ENCODE measurements at places on chromosomes 13 and 19.
A peak's percentile ranks its signal among the peaks of the same experiment; 100 is the strongest.

GRCh38 chr19:56601375-56601774 lies 6.3 kb downstream of the ZNF71 start:
- no peak for DNase-seq

- no peak for DNase-seq
These were observed 30.6 kb downstream of the GAS6 start for GRCh38 chr13:113833111-113833830.

GRCh38 chr13:51397262-51397941 lies 55.4 kb downstream of the INTS6 start:
- no peak for DNase-seq

DNA sequence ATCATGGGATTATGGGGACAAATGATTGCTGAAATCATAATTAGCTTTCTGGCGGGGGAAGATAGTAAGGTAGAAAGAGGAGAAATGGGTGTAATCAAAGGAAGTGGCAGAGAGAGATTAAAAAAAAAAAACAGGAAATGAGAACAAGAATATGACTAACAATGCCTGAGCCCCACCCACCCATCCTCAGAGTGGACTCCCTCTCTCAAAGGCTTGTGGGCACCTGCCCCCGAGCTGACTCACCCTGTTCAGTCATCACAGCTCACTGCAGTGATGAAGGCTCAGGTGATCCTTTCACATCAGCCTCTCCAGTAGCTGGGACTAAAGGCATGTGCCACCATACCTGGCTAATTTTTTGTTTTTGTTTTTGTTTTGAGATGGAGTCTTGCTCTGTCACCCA lies 26.4 kb upstream of the TPT1 start:
- DNase-seq, result peak; percentile 91

- no peak for DNase-seq
These were observed 41.4 kb downstream of the DEDD2 start for GRCh38 chr19:42175952-42176648.

- DNase-seq, result no peak
These were observed 588 bp downstream of the DNASE2 start for GRCh38 chr19:12880551-12881171.

DNA sequence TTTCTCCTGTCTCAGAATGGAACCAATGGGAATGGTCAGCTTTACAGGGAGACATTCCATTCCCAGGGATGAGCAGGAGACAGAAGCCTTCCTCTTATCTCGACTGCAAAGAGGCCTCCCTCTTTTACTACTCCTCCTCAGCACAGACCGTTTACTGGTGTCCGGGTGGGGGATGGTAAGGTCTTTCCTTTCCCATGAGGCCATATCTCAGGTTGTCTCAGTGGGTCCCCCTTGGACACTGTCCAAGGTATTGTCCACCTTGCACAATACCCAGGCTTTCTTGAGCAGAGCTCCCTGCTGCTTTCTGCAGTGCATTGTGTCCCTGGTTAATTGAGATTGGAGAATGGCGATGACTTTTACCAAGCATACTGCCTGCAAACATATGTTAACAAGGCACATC lies 7.5 kb upstream of the ZNF808 start:
- DNase-seq, result no peak

GRCh38 chr13:20131057-20131832 lies 29.6 kb downstream of the GJA3 start:
- no peak for DNase-seq

- peak; percentile 47 for DNase-seq
These were observed 1.7 kb downstream of the TGFBR3L start for GRCh38 chr19:7916103-7916954.

DNA sequence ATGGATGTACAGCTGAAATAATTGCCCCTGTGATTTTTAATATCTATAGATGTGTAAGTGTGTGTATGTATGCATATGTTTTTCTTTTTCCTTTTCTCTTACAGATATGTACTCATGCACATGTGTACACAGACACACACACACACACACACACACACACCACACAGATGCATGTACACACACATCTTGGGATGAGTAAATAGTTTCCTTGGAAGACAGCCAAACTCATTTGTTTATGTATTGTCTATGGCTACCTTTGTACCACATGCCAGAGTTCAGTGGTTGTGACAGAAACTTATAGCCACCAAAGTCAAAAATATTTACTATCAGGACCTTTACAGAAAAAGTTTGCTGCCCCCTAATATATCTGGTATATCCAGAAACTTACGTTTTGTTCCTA lies 192.6 kb downstream of the MAB21L1 start:
- DNase-seq, result no peak

DNA sequence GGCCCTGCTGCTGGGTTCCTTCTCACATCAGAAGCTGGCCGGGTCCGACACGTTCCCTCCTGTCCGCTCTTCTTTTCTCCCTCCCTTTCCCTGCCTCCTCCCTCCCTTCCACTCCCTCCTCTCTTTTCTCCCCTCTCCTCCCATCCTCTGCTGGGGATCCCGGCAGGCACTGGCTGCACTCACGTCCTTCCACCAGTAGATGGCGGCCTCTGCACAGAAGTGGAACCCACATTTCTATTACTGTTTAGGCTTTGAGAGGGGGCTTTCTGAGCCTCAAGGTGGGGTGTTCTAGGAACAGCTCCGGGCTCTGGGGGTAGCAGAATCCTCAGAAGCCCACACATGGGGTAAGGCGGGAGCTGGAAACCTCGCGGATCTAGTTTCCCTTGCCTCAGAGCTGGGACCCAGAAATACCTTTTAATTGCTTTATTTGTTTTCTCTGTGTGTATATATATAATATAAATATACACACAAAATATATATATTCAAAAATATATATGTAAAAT lies 294.2 kb downstream of the ZNF536 start:
- DNase-seq, result no peak

DNA sequence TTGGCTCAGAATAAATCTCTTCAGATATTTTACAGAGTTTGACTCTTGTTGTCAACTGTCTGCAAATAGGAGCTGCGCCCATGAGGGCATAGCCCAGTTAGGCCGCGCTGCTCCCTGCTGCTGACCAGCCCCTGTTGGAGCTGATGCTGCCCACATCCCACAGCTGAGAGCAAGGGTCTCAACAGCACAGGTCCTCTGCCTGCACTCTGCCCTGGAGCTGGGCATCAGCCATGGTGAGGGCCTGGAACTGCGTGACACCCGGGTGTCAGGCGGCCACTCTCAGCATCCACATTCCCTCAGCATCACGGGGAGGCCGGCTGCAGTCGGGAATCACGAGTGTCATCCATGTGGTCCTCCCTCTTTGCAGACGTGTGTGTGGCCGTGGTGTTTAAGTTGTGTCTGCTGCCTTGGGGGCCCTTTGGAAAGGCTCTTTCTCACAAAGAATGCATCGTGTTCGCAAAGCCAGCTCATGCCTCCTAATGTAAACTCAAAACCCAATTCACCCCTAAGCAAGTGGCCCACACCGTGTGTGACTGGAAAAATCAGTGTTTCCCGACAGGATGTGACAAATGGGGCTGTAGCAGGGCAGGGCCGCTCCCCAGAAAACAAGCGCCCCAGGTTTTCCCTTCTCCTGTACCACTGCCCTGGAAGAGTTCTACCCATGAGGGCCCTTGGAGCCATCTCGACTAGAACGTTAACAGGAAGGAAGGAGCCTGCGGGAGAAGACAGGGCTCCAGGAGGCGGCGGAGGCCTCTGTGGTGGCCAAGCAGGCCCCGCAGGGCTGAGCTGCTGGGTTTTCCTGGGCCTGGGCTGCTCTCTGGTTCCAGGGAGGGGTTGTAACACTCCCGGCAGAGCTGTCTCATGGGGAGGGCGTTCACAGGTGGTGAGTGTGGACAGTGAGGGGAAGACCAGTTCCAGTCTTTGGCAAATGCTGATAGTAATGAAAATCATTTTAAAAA lies 20.3 kb downstream of the ATP11A start:
- DNase-seq, result no peak

DNA sequence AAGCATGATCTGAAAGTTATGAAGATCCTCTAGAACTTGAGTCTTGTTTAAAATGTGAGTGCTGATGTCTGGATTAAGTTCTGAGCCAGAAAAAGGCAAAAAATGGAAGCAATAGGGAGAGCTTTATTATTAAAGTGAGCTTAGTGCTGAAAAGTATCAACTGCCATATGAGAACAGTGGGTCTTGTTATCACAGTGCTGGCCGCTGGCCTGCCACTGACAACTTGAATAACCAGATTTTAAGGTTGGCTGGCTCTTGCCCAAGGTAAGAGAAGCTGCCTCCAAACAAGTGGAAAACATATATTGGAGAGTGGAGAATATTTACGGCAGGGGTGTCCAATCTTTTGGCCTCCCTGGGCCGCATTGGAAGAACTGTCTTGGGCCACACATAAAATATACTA lies 33.9 kb downstream of the NUFIP1 start:
- DNase-seq, result no peak

DNA sequence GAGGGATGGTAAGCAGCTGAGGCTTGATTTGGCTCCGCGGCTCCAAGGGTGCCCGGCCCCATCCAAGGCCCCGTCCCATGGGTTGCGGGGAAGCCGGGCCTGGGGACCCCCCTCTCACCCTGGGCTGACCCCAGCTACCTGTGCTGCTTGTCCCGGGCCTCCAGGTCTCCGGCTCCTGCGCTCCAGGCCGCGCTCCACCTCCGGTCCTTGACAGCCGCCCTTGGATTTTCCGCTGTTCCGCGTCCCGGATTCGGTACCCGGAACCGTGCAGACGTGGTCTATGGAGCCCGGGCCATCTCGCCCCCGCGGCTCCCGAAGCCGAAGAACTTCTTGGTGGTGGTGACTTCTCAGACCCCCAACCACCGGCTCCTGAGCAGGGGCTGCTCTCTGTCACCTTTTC lies 48.3 kb upstream of the C1QTNF9B start:
- DNase-seq, result no peak

DNA sequence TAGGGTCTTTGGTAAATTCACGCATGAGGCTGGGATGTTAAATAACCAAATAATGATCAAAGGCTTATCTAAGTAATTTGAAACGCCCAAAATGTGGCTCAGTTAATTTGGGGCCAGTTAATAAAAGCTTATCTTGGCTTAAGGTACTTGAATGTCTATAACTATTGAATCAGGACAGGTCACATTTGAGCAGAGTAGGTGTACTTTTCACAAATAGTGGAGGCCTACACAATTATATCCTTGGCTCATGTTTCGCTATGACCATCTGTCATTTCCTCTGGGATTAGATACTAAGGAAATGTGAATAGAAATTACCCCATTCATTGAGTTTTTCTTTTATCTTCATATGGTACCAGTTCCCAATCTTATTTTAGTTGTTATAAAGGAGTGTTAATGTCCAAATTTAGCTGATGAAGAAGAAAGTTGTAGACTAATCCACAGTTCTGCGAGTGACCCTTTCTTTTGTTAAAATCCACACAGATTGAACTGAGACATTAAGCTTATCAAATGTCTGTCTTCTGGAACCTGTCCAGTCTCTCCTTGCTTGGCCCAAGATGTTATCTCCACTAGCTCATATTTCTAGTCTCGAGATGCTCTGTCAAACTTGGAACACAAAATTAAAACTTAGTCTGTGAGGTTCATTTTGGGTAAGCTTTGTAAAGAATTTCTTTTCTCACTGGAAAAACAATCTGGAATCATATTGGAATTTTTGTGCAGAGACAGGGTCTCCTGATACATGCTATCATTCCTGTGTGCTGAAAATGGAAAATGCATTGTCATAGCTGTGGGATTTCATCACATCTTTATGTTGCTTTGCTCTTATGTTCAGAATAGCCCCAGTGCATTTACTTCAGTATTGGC lies 31.0 kb downstream of the SLAIN1 start:
- DNase-seq, result no peak

DNA sequence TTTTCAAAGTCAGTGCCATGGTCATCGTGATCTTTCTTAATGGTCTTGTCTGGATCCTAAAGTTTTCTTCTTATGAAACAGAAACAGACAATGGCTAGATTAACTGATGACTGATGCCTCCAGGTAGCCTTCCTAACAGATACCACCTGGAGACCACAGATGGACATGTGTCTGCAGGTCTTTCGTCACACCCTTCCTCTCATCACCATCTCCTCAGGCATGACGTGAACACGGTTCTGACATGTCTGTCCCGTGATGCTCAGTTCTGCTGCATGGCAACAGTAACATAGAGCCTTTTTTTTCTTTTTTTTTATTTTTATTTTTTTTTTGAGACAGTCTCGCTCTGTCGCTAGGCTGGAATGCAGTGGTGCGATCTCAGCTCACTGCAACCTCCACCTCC lies 13.1 kb upstream of the LAMP1 start:
- no peak for DNase-seq

GRCh38 chr13:106484537-106485193 lies 50.8 kb downstream of the EFNB2 start:
- DNase-seq, result no peak

DNA sequence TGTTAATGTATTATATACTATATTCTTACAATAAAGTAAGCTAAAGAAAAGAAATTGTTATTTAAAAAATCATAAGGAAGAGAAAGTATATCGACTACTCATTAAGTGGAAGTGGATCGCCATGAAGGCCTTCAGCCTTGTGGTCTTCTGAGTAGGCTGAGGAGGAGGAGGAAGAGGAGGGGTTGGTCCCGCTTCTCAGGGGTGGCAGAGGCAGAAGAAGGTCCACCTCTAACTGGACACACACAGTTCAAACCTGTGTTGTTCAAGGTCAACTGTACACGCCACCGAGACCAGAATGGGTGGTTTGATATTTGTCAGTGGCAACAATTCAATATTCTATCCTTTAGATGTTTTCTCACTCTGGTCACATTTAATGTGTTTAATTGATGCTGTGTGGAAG lies 67.2 kb downstream of the ALOX5AP start:
- peak; percentile 19 for DNase-seq

GRCh38 chr13:34553376-34553775 lies 388.7 kb upstream of the NBEA start:
- no peak for DNase-seq

GRCh38 chr19:6803036-6803404 lies 30.5 kb downstream of the VAV1 start:
- peak; percentile 90 for DNase-seq

DNA sequence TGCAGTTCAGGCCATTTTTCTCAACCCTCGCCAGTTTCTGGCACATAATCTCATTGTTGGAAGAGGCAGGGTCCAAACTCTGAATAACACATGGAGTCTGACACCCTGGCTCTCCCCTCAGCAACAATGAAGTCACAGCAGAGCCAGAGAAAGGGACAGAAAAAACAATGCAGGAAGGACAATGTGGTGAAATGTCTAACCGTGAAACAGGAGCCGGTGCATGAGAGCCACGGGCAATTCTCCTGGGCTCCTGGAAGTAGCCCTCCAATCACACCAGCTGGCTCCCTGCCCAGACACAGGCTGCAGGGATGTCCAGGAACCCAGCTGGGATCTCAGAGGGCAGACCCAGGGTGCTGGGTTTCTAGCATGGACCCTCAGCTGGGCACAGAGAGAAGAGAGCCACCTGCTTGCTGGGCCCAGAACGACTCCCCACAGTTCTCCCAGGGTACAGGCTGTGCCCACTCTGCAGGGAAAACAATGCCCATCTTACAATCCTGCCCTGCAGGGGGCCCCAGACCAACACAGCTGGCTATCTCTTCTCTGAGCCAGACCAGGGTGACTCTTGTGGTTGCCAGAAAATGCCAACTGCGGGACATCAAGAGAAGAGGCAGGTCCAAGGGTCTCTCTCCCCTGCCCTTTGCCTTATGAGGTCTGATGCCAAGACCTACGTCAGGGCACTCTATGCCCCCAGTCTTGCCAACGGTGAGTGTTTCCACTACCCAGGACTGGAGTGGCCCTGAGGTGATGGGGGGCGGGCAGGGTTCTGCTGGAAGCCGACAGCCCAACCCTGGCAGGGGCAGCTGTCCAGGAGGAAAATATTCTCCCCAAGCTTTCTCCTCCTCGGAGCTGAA lies 64.5 kb downstream of the CEBPG start:
- DNase-seq, result peak; percentile 6

- DNase-seq, result no peak
These were observed 290.0 kb downstream of the PCDH9 start for GRCh38 chr13:66940113-66940512.

- DNase-seq, result no peak
These were observed 21.4 kb downstream of the ZNF44 start for GRCh38 chr19:12272980-12273901.

All from MV-4-11 (cell line).